NCI-H2029 treated with DMSO at 0.1 percent for 48 hours (cell line): ENCODE measurements at places on chromosomes 3 and 15.

GRCh38 chr3:110618512-110619226 is 452.9 kb upstream of the NECTIN3 start:
- DNase-seq, result no peak

DNA sequence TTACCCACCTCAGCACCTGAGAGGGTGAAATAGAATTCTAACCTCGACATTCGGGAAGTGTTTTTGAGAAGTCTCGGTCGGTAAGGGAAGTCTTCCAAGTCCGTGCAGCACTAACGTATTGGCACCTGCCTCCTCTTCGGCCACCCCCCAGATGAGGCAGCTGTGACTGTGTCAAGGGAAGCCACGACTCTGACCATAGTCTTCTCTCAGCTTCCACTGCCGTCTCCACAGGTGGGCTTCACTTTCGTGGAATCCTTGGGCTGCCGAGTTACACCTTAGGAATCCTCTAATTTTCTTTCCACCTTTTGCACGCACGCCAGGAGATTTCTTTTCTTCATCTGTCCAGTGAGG is 775 bp downstream of the CCNDBP1 start:
- DNase-seq, result no peak

GRCh38 chr15:62417439-62417838 is 252.4 kb upstream of the C2CD4B start:
- DNase-seq, result no peak

DNA sequence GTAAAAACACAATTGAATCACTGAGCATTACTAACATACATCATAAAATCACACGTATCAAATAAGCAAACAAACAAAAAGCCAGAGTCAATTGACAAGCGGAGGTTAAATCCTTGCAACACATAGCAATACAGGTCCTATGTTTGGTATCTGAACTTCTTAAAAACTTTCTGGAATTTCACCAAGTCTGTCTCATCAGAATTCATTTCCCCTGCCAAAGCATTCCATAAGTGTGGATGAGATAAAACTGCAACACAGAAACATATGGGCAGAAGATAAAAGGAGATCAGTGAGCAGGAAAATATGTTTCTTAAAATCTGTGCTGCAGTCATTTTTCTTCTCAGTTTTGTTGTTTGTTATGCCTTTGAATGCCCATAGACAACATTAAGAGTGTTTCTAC is 1155.5 kb downstream of the TBL1XR1 start:
- DNase-seq, result no peak

DNA sequence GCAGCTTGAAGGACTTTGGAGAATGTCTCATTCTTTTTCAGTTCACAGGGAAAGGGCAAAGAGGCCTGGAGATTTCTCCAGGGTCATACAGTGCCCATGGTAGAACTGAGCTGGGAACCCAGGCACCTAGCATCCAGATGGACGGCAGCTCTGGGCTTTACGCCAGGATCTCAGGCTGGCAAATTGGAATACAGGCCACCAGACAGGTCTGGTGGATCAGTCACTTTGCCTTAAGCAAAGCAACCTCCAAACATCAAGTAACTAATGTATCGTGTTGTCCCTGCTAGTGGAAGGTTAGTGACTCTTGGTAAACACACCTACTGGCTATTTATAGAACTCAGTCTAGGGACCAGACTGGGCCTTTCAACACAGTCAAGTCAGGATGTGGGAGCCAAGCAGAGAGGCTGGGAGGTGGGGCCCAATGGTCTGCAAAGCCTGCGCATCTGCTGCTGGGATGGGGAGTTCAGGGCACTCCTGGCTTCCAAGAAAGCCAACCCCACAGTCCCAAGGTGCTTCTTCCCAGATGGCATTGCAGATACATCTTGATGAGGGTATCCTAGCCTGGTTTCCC is 30.2 kb downstream of the RPLP1 start:
- no peak for DNase-seq

DNA sequence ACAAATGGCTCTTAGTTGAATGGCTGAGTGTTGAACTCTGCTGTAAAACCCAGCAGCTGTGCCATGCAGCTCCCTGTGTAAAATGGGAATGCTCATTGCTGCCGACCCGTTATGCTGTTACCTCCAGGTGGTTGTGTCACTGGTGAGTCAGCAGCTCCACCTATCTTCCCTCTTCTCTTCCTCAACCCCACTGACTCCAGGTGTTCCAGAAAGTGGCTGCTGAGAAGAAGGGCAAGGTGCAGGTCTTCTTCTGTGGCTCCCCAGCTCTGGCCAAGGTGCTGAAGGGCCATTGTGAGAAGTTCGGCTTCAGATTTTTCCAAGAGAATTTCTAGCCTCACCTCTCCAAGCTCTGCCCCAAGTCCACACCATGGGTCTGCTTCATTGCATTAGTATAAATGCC is 41.9 kb downstream of the NOX5 start:
- DNase-seq, result no peak

DNA sequence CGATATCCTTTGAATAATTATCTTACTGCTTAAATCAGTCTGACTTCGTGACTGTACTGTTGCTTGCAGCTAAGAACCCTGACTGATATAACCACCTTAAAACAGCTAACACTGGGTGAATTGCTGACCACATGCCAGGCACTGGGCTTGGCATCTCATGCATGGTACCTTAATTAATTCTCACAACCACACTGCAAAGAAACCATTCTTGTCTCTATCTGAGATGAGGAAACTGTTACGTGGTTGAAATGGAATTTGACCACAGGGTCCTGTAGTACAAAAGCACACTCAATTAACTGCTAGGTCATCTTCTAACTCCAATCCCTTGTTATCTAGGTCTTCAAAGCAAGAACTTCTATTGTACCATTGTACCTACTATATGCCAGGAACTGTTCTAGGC is 92.7 kb upstream of the PRICKLE2 start:
- no peak for DNase-seq

DNA sequence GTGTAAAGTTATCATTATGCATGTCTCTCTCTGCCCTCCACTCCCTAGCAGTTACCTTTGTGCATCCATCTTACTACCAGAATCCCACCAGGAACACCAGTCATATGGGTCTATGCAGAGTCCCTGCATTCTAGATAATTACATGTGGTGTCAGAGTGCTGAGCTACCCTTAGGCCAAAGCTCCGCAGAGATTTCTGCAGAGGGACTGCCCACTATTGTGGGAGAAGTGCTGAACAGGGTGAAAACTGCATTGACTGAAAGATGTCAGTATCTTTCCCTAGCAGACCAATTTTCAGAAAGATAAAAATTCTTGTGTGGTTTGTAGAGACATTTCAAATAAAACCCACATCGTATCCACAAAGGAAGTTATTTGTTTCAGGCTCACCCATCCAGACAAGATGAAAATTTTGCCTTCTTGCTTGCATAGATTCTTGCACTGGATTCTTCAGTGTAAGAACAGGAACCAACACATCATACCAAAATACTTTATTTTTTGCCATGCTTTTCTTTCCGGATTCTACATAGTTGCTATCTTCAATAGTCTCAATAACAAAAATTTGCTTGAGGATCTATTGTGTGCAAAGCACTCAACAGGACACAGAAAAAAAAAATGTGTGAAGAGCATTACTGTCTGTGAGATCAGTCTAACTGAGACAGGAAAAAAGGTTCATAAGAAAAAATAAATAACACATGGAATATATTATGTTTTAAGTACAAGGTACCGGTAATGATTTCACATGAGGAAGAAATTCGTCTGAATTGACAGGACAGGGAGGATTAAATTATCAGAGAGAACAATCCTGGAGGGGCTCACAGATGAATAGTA is 32.0 kb upstream of the CCDC80 start:
- no peak for DNase-seq

DNA sequence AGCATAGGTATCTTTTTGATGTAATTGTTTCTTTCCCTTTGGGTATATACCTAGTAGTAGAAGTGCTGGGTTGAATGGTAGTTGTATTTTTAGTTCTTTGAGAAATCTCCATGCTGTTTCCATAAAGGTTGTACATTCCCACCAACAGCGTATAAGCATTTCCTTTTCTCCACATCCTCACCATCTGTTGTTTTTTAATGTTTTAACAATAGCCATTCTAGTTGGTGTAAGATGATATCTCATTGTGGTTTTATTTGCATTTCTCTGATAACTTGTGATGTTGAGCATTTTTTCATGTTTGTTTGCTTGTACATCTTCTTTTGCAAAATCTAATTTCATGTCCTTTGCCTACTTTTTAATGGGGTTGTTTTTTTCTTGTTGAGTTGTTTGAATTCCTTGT is 80.0 kb upstream of the TMC3 start:
- no peak for DNase-seq

DNA sequence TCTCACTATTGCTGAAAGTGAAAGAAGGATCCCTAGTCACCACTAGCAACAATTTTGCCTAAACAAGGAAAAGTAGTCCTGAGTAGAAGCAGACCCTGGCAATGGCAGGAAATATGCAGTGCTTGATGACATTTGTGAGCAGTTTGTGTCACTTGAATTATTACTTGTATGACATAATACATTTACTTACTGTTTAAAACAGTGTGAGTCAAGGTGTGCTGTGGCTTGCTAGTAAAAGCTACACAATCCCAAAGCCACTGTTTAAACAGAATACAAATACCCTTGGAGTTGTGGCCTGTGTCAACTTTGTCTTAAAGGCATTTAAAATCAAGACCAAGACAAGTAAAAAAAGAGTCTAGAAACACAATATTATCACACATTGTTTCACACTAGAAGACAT is 775.4 kb downstream of the ROBO1 start:
- no peak for DNase-seq

DNA sequence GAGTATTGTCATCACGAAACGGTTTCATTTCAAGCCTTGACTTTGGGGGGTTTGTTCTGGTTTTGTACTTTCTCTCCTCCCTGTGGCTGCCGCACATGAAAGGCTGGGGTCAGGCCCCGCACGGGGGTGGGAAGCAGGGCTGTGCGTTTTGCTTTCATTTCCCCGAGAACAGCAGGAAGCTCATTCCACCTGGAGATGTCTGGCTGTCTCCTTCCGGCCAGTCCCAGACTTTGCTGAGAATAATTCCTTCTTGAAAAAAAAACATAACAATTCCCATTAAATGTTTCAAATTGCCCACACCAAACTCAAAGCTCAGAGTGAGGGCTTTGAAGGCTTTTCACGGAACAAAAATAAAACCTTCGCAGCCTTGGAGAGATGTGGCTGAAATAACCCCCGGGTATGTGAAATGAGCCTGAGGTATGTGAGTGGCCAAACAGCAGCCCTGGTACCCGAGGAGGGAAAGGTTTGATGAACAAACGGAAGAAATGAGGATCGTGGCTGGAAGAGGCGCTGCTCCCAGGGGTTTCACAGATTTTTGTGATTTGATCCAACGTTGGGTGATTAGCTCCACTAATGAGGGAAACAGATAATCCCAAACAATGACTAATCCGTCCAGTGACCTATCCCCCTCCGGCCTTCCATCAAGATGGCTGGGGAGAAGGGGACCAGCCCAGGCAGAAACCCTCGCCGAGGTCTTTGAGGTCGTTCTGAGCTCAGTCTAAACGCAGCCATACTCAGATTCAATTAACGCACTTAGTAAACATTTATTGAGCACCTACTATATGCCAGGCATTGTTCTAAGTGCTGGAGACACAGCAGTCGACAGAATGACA is 126.9 kb upstream of the MEF2A start:
- no peak for DNase-seq

GRCh38 chr3:70006089-70006488 is 6.6 kb downstream of the SAMMSON start:
- DNase-seq, result no peak

DNA sequence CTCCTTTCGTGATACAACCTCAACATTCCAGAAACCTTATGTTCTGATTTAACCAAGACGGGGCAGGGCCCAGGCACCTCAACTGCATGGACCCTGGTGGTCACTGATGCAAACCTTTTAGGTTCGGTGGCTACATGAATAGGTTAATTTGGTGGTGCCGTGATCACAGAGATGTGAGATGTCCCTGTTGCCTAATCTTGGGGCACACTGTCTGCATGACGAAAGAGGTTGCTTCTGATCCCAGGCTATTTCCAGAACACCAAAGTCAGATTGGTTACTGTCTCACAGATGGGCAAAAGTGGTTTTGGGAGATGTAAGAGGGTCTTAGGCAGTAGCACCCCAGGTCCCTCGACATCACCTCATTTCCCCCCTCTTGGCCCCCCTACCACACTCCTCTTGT is 4.0 kb upstream of the CCR1 start:
- DNase-seq, result no peak

- no peak for DNase-seq
Observed at GRCh38 chr3:13841141-13841540, 38.7 kb downstream of the WNT7A start.

- no peak for DNase-seq
Observed at GRCh38 chr15:51281368-51281967, 56.9 kb downstream of the CYP19A1 start.

- no peak for DNase-seq
Observed at GRCh38 chr15:34012461-34013028, 26.5 kb downstream of the AVEN start.

GRCh38 chr3:51610708-51611107 is 60.3 kb upstream of the TEX264 start:
- no peak for DNase-seq

DNA sequence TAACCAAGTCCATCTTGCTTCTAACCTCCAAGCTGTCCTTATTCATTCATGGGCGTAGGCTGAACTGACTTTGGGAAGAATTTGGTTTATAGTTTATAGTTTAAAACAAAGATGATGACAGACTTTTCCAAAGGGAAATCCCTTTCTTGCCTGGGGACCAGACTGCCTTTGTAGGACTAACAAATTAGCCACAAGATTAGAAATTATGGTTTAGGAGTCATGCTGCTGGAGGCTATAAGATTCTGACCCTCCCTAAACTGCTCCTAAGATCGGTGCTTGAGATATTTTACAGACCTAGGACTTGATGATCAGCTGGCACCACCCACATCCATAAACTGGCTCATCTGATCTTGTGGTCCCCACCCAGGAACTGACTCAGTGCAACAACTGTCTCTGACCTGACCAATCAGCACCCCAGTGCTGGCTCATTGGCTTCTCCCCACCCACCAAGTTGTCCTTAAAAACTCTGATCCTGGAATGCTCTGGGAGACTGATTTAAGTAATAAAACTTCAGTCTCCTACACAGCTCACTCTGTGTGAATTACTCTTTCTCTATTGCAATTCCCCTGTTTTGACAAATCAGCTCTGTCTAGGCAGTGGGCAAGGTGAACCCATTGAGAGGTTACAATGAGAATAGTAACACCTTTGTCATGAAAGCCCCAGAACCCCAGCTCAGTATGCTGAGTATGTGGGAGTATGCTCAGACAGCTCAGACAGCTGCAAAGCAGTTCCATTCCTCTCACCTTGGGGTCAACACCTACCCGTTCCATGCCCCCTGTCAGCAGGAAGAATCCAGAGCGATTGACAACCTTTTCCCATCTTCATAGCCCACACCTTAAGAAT is 51.6 kb upstream of the C15orf39 start:
- DNase-seq, result no peak

- no peak for DNase-seq
Observed at GRCh38 chr3:189839576-189839975, 208.4 kb downstream of the TP63 start.

DNA sequence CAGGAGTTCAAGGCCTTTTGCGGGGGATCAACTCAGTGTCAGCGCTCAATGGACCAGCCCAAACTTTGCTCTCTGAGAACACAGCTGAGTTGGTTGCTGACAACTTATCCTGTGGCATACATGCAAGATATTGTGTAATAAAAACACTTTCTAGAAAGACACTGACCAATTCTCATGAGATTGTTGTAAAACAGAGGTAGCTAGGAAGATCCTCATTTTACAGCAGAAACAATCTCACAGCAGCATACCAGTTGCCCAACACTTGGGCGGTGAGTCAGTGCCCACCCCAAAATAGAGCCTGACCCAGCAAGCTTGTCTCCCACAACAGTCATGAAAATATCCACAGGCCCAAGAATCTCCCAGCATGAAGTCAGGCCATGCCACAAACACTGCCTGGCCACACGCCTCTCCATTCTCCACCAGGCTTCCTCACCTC is 18.2 kb downstream of the KLHL6 start:
- DNase-seq, result no peak

- no peak for DNase-seq
Observed at GRCh38 chr15:53110999-53111398, 320.9 kb upstream of the ONECUT1 start.
